ENCODE measurements at places on chromosomes 7 and 10. TPM values are rescaled to one million over a fixed set of nuclear protein-coding genes. Genes with fewer than 3 reads are reported as not detected.
A peak's percentile ranks its signal among the peaks of the same experiment; 100 is the strongest.

DNA sequence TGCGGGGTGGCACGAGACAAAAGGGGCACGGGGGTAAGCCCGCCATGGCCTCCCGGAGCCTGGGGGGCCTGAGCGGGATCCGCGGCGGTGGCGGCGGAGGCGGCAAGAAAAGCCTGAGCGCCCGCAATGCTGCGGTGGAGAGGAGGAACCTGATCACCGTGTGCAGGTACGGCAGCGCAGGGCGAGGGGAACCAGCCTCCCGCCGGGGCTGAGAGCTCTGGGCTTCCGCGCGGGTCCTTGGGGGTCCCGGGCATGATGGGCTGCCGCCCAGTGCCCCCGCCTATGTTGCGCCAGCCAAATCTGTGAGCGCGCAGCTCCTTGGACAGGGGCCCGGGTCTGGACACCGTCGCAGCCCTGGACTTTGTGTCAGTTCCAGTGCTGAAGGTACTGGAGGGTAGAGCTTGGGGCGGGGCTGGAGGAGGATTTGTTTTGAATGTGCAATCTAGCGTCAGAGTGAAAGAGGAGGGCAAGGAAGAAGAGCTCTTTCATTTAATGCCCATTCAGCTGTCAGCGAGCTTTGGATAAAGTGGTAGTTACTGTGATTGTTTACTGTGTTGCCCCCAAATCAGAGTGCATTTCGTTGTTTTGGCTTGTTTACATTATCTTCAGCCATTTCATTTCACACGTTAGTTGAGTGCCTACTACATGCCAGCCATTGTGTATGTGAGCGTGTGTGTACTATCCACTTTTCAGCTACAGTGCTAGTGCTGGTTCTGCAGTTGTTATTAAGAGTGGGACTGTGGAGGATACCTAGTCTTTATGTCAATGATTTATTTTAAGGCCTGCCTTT lies 777 bp downstream of the RUNDC3B start:
- no peak for DNase-seq

Gene MYOF
- total RNA-seq: 263 TPM

GRCh38 chr10:131722525-131723264 lies 178.1 kb upstream of the PPP2R2D start:
- DNase-seq: no peak

DNA sequence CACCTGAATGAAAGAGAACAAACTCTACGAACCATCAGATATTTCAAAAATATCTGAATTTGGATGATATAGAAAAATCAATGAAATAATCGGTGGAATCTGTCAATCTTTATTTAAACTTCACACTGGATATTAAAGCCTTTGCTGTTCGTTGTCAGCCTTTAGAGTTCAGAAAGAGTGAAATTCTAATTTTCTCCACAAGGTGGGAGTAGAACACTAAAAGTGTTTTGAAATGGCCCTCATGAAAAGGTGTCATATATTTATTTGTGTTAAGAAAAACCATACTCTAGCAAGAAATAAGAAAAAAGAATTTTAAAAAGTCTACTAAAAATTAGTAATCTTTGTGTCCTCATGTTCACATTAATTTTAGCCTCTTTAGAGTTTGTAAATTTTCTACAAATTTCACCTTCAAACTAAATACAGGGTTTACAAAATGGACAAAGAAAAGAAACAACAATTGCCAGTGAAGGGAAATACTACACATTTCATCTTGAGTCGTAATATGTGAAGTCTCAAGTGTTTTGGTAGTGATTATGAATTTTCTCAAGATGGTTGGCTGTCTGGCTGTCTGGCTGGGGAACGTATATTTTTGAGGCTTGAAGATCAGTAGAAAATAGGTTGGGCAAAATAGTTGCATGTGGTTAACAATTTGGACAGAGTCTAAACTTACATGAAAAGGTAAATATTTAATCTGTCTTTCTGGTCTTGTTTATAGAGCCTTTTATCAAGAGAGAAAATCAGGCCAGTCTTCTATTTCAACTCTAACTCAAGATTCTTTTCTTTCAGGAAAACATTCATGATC lies 43.7 kb downstream of the DNAJB9 start:
- peak; percentile 60 for DNase-seq

GRCh38 chr7:90706072-90706716 lies 110.1 kb downstream of the CDK14 start:
- peak; percentile 58 for DNase-seq

DNA sequence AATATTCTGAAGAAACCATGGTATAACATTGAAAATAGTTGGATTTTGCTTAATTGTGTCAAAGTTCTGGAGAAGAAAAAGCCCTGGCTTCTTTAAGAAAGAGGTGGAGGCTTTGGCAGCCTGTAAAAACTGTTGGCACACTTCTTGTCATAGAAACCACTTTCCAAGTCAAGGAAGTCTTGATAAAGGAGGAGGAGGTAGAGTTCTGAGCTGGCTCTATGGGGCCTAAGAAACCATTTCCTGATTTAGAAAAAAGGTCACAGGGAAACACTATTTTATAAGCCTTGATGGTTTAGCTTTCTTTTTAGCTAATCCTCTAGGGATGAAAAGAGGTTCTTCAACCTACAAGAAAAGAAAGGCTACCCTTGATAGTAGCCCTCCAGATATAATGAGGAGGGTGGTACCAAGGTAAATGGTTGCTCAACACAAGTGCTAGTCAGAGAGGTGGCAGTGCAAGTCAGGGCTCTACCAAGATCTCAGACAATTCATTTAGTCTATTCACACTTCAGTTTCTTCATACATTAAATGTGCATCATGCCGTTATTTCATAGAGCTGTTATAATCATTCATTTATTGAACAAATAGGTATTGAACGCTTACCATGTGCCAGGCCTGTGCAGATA lies 346.9 kb downstream of the RNLS start:
- no peak for DNase-seq

- no peak for DNase-seq
Observed at GRCh38 chr7:95220328-95220727, 104.0 kb downstream of the PON1 start.

Gene CFAP70
- 0.43 TPM for total RNA-seq

DNA sequence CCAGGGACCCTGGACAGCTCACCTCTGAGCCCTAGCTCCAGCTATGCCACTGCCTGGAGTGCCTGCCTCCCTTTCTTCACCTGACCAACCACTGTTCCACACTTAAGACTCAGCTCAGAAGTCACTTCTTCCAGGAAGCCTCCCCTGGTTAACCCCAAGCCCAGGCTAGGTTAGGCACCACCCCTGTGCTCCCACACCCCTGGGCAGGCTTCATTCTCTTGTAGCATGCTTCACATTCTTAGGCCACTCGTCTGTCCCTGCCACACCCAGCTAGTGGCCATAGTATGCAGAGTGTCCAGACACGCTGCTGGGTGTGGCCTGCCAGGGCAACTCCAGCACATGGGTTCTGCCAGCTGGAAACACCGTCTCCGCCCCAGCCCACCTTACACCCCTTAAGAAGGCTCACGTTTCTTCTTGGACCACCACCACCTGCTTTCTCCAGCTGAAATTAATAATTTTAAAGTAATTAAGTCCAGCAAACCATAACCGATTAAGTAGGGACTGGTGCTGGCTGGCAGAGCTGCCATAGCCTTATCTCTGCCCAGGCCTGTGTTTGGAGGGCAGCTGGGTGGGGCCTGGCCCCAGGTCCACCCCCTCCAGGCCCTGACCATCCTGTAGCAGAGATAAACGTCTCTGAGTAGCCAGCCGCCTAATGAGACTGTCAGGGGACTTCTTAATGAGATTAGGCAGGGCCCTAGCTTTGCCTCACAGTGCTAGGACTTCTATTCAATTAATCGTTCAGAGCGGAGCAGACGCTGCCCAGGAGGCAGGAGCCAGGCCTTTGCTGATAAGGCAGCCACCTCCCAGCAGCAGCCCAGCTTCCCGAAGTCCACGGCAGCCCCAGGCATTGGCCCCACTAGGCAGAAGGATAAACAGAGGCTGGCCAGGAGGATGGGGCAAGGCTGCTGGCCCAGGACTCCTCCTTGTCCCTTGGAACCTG lies 20.5 kb downstream of the GRID1 start:
- DNase-seq: no peak

DNA sequence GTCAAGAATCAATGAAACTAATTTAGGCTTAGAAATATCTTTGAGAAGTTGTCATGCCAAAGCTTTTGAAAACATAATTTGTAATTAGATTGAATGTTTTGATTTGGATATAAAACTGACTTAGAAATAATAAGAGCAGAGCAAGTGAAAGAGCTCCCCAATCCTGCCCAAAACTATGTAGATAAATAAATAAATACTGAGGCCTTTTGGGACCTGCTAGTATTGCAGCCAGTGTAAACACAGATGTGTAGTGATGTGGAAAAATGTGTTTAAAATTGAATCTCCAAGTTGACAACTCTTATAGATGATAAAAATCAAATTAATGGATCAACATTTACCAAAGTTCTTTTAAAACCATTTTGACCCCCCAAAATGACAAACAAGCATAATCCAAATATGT lies 896.1 kb downstream of the CNTNAP2 start:
- DNase-seq: no peak

DNA sequence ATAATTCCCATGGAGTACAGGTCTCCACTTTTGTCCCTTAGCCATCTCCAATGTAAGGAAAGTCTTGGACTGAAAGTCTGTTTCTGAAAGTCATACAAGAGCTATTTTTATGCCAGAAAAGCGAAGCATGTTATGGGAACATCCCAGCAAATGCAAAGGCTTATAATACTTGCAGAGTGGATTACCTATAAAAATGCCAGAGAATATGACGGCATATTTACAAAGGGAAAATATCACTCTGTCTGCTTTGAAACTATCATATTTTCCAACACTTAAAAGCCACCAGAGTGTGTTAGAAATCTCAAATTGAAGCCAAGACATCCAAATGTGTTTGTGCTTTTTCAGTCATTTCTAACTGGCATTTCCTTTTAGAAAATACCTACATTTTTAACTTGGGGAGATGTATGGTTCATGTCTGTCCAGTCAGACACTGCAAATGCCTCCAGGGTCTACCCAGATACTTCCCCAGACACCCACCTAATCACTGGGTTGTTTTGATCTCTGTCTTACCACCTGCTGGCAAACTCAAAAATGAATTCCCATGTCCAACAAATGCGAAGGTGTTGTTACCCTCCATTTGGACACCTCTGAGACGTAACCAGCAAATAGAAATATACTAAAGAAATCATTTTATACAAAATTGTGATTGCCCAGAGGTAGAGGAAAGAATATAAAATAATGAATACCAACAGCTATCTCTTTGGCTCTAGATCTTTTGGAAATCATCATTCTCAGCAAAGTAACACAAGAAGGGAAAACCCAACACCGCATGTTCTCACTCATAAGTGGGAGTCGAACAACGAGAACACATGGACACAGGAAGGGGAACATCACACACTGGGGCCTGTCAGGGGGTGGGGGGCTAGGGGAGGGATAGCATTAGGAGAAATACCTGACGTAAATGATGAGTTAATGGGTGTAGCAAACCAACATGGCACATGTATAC lies 1.2 kb downstream of the ITIH2 start:
- no peak for DNase-seq

Gene RAPGEF5
- 0.86 TPM for total RNA-seq

- no peak for DNase-seq
Observed at GRCh38 chr10:96261930-96262329, 9.4 kb downstream of the BLNK start.

DNA sequence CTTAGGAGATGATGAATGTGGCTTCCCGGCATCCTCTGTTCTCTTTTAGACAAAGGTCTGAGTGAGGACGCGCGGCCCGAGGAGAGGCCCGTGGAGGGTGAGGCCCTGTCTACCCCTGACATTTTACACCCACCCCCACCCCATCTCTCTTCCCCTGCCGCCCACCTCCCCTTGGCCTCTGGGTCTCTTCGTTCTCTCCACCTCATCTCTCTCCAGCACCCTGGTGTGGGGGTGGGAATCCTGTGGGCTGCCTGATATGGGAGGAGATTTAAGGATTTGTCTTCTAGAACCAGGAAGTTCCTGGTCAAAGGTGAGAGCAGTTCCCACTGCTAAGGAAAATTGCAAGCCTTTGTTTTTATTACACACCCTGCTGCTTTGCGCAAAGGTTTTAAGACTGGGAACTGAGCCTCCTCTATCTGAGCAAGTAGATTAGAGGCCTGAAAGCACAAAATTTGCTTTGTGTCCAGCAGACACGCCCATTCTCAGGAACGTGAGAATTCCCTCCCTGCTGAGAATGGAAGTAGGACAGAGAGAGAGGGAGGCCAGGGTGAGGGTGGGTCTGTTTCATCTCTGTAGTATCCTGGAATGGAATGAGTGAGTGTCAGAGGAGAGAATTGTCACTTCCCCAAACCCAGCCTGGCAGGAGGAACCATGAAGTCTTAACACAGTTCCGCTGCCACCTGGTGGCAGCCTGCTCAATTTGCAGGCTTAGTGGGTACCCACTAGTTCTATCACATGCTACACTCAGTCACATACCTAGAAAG lies 91.2 kb downstream of the GTF2IRD1 start:
- DNase-seq: peak; percentile 49

DNA sequence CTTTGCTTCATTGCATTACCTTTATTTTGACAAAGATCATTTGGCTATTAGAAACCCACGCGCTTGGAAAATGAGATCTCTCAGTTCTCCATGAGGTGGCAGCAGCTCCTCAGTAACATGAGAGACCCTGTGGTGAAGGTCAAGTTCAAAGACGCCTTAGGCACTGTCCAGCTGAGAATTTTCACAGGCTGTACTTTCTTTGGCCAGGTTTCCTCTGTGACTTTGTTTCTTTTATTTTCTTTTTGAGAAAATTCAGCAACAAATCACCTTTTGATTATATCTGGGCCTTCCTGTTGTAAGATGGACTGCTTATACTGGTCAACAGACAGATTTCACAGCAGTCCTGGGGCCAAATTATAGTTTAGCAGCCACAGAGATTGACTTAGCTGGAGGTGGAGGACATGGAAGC lies 54.5 kb downstream of the RAB18 start:
- DNase-seq: peak; percentile 66

- DNase-seq: no peak
Observed at GRCh38 chr7:32219416-32219815, 149.2 kb upstream of the PDE1C start.

DNA sequence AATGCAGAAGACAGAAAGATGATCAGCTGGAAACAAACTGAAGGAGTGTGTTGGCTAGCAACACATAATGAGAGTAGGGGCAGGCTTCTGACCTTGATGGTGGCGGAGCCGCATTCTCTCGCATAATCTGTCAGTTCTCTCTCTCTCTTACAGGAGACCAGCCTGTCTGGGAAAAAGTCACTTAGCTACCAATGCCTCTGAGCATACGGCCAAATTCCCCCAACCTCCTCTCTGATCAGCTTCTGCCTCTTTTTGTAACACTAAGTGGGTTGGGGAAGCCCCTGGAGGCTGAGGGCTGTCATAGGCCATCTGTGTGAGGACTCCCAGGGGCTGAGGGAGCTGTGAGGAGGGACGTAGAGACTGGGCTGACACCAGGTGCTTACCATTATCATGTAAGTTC lies 104.6 kb downstream of the HIPK2 start:
- no peak for DNase-seq

DNA sequence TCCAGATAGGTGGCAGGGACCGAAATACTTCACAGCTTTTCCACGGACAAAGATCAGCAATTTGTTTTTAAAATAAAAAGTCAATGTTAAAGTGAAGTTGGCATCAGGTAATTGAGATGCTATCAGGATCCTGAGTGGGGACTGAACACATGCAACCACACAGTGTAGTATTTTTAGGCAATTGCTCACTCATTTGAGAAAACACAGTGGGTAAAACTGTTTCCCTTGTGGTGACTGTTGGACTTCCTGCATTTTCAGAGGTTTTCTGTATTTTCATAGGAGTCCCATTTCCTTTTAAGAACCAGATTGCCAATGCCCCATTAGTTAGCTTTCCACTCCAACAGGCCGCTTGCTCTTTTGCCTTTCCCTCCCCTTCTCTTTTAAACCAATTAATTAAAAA lies 159.5 kb upstream of the ZNF32 start:
- DNase-seq: no peak

GRCh38 chr10:49654036-49654693 lies 25.3 kb upstream of the C10orf53 start:
- DNase-seq: no peak

Gene AGR2
- not detected for total RNA-seq
